Heart left ventricle (tissue), 16 donors: ENCODE measurements at places on chromosomes 3 and 15. TPM values are rescaled to one million over a fixed set of nuclear protein-coding genes. Genes with fewer than 3 reads are reported as not detected.

DNA sequence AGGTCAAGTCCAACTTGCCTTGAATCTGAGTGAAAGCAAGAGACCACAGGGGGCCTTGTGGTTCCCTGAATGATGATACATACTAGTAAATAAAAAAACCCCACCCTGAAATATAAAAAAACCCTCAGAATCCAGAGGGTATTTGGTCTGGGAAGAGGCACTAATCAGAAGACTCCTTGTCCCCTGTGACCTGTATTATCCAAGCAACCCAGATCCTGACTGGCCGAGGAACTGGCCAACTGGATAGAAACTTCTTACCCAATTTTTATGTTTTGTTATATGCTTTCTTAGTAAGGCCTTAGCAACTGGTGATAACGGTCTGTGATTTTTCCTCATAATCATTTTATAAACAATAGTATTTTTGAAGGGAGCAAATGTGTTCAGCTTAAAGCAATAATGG, 17.5 kb downstream of the ABI3BP start:
- no peak for DNase-seq
- no peaks in the 10 kb centered on the region for H3K4me1 ChIP-seq
- H3K27ac ChIP-seq = no peak overlapping the region
- H3K27me3 ChIP-seq = no peaks in the 10 kb centered on the region

TJP1 gene
- 105 TPM for total RNA-seq

GRCh38 chr15:61047783-61048182, 181.3 kb downstream of the RORA start:
- no peaks in the 10 kb centered on the region for H3K27me3 ChIP-seq
- DNase-seq = no peak
- peaks cover 4% of the 10 kb centered on the region for H3K4me1 ChIP-seq

DNA sequence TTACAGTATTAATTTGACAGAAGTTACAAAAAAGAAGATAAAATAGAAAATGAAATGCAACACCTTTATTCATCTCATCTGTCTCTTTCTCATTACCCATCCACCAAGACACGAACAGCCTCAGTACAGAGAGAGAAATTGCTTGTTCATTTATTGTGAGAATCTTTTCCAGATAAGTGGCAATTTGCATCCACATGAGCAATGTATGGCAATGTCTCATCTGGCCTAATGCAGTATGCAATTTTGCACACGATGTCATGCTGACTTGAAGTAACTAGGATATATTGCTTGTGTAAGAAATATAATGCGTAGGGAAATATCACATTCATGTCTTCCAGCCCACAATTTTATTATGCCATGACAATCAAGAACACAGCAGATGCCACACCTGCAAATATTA, 866.9 kb downstream of the ROBO1 start:
- H3K27ac ChIP-seq = no peak overlapping the region
- H3K27me3 ChIP-seq = no peaks in the 10 kb centered on the region
- no peak overlapping the region for H3K4me3 ChIP-seq
- H3K4me1 ChIP-seq = no peaks in the 10 kb centered on the region

GRCh38 chr3:196414469-196414868, 17.8 kb downstream of the UBXN7 start:
- DNase-seq = no peak
- H3K36me3 ChIP-seq = no peaks in the 10 kb centered on the region
- no peaks in the 10 kb centered on the region for H3K27me3 ChIP-seq
- no peak overlapping the region for H3K4me3 ChIP-seq

PLCB2 gene
- total RNA-seq = 8.3 TPM

ARGFX gene
- total RNA-seq = not detected

GUCA1C gene
- total RNA-seq = 3.4 TPM

DNA sequence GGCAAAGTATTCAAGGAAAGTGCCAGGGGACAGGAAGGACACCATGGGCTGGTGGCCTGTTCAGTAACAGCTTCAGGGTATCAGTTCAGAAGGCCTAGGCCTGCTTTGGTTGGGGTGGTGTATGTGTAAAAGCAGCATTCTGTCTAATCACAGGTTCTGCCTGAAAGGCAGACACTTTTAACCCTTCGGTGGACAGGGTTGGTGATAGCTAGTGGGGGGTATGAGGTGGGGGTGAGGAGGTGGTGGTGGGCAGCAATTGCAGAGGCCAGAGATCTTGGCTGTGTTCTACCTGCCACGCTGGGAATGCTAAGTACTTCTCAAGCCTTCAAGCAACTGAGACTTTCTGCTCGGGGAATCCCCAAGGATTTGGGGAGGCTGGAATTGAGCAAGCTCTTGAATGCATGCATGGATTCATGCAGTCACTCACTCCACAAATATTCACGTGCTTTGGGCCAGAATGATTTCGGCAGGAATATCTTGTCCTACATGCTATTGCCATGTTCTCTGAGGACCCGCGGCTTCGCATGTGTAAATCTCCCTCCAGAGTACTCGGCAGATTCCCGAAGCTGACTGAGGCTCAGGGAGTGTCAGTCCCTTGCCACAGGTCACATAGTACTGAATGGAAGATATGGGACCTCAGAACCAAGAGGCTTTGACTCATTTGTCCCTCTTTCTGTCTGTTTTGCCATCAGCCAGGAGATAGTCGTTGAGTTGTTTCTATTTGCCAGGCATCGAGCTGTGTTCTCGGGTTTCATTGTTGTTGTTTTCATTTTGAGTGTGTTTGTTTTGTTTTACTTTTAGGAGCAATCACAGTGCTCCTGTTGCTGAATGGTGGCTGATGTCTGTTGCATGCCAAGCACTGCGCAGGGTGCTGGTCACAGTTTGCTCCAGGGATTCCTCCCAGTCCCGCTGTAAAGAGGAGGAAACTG, 65.5 kb downstream of the SMAD3 start:
- H3K4me1 ChIP-seq = peaks cover 50% of the 10 kb centered on the region
- H3K4me3 ChIP-seq = no peak overlapping the region
- no peaks in the 10 kb centered on the region for H3K36me3 ChIP-seq
- no peak overlapping the region for H3K27ac ChIP-seq

DNA sequence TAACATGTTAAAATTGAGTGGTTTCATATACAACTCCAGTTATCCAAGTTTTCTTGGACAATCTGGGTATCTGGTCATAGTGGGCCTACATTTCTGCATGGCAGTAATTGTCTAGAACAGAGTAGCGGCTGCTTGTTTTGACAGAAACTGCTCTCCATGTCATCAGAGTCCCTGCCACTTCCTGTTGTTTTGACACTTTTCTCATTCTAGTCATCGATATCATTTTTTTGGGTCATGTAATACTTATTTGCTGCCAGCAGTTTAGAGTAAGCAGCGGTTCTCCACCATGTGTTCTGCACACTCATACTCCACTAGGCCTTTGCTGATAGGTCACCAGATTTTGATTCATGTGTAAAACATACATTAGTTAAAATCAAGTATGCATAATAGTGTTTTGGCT, 81.5 kb downstream of the SLC25A26 start:
- H3K27me3 ChIP-seq = no peaks in the 10 kb centered on the region
- no peak overlapping the region for H3K4me3 ChIP-seq
- no peak for DNase-seq

BUB1B gene
- 0.98 TPM for total RNA-seq

DNA sequence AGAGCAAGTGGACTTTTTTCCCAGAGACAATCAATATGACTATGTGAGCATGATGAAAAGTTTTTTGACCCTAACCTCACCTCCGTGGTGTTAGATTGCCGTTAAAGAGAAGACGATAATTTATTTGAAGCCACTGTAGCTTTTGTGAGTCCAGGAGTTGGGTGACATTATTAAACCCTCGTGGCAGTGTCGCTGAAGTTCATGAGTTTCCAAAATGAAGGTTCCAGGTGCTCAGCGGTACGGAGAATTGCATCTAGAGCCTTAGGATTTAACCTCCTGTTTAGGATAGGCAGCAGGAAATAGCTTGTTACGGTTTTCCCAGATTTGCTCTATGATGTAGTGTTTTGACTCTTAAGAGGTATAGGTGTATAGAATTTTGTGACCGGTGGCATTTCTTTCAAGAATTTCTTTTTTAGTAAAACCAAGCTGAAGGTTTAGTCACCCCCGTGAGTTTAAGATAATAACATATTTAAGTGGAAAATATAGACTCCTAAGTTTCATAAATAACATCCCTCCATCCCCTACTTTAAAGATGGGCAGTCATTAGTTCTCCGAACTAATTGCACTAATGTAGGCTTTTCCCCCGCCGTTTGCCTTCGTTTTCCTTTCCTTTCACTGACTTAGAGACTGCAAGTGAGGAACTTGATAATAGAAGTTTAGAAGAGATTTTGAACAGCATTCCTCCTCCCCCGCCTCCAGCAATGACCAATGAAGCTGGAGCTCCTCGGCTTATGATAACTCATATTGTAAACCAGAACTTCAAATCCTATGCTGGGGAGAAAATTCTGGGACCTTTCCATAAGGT, 2.0 kb downstream of the SMC4 start:
- DNase-seq = no peak
- no peaks in the 10 kb centered on the region for H3K36me3 ChIP-seq
- H3K27me3 ChIP-seq = no peaks in the 10 kb centered on the region
- peak overlapping the region; percentile 74 for H3K4me3 ChIP-seq

GRCh38 chr3:86333636-86334035, 657.3 kb downstream of the VGLL3 start:
- DNase-seq = no peak
- no peaks in the 10 kb centered on the region for H3K36me3 ChIP-seq
- no peak overlapping the region for H3K27ac ChIP-seq
- no peaks in the 10 kb centered on the region for H3K27me3 ChIP-seq
- H3K4me1 ChIP-seq = no peaks in the 10 kb centered on the region
- H3K4me3 ChIP-seq = no peak overlapping the region

PLA1A gene
- 0.58 TPM for total RNA-seq

TTLL13 gene
- total RNA-seq = 0.14 TPM

- no peak for DNase-seq
- no peak overlapping the region for H3K27ac ChIP-seq
- no peak overlapping the region for H3K4me3 ChIP-seq
- H3K4me1 ChIP-seq = peaks cover 6% of the 10 kb centered on the region
- no peaks in the 10 kb centered on the region for H3K36me3 ChIP-seq
Observed at GRCh38 chr3:60829058-60829457, 422.2 kb downstream of the FHIT start.

DNA sequence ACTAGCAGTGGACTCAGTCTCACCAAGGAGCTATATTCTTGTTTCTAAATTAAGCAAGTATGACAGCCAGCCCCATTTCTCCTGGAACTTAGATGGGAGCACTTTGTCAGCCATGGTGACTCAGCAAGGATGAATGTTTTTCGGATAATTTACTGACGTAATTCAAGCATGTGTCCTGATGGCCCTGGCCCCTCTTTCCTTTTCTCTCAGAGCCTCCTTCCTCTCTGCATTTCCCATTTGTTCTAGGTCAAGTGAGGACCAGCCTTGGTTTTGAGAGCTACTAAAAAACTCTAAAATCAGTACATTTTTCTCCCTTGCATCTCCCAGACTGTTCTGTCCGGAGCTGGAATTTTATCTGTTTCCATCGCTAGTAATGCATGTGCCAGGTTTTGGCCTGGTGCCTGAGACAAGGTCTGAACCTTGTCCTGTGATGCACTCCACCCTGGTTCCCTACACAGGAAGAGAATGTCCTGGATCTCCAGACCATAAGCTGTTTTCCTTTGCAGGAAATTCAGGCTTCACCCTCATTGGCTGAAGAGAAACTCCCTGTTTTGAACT, 256.6 kb upstream of the ROPN1 start:
- DNase-seq = peak; percentile 80
- H3K27me3 ChIP-seq = no peaks in the 10 kb centered on the region
- peak overlapping the region; percentile 95 for H3K27ac ChIP-seq
- peaks cover 31% of the 10 kb centered on the region for H3K4me1 ChIP-seq

CFAP100 gene
- total RNA-seq = not detected

DNA sequence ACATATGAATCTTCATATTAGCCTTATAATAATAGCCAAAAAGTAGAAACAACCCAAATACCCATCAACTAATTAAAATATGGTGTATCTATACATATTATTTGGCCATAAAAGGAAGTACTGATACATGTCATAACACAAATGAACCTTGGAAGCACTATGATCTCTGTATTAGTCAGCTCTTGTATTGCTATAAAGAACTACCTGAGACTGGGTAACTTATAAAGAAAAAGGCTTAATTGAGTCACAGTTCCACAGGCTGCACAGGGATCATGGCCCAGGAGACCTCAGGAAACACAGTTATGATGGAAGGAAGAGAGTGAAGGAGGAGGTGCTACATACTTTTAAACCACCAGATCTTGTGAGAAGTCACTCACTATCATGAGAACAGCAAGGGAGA, 16.0 kb upstream of the CCR2 start:
- H3K36me3 ChIP-seq = no peaks in the 10 kb centered on the region
- H3K27ac ChIP-seq = no peak overlapping the region
- H3K4me1 ChIP-seq = no peaks in the 10 kb centered on the region
- no peak for DNase-seq
- H3K4me3 ChIP-seq = no peak overlapping the region

GRCh38 chr3:136818191-136818768, 646 bp upstream of the SLC35G2 start:
- H3K27me3 ChIP-seq = peaks cover 17% of the 10 kb centered on the region
- peak overlapping the region; percentile 90 for H3K27ac ChIP-seq
- peaks cover 2% of the 10 kb centered on the region for H3K4me1 ChIP-seq

DNA sequence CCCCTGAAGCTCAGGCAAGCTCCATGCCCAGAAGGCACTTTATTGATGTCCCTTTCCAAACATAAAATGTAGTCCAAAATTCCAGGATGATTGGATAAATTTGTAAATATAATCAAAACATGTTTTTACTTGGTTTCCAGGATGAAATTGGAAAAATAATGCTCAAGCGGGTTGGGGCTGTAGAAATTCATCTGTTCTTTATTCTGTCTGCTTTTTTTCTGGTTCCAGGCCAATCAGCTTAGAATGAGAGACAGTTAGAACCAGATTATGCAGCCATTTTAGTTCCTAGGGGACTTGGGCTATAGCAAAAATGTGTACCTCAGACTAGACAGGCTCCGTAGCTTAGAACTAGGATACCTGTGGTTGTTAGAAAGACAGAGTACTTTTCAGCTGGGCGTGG, 450.8 kb downstream of the MCTP2 start:
- no peak overlapping the region for H3K27ac ChIP-seq
- no peak for DNase-seq
- no peak overlapping the region for H3K4me3 ChIP-seq
- no peaks in the 10 kb centered on the region for H3K36me3 ChIP-seq

ATP13A5 gene
- not detected for total RNA-seq

DNA sequence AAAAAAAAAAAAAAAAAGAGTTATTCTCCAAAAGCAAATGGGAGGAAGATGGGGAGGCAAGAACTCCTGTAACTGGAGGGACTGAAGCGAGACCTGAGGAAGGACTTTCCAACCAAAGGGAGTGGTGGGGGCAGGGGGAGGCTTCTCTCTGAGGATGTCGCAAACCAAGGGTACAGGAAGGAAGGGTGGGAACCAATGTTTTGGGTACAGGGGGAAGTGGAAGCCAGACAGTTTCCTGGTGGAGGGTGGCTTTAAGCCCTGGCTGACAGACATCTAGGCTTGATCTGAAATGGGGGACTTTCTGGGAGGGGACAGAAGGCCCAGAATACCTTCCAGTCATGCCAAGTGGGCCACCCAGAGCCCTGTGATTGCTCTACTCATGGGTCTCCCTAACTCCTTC, 27.0 kb downstream of the VIPR1 start:
- H3K4me3 ChIP-seq = no peak overlapping the region
- no peak for DNase-seq
- H3K27ac ChIP-seq = no peak overlapping the region
- no peaks in the 10 kb centered on the region for H3K27me3 ChIP-seq
